ENCODE measurements at places on chromosomes 2 and 18.

GRCh38 chr2:157238296-157238695 is 19.2 kb upstream of the GALNT5 start:
- DNase-seq = no peak

GRCh38 chr2:156748221-156748620 is 312.0 kb downstream of the GPD2 start:
- no peak for DNase-seq

GRCh38 chr2:199446996-199447576 is 10.7 kb downstream of the SATB2 start:
- no peak for DNase-seq

DNA sequence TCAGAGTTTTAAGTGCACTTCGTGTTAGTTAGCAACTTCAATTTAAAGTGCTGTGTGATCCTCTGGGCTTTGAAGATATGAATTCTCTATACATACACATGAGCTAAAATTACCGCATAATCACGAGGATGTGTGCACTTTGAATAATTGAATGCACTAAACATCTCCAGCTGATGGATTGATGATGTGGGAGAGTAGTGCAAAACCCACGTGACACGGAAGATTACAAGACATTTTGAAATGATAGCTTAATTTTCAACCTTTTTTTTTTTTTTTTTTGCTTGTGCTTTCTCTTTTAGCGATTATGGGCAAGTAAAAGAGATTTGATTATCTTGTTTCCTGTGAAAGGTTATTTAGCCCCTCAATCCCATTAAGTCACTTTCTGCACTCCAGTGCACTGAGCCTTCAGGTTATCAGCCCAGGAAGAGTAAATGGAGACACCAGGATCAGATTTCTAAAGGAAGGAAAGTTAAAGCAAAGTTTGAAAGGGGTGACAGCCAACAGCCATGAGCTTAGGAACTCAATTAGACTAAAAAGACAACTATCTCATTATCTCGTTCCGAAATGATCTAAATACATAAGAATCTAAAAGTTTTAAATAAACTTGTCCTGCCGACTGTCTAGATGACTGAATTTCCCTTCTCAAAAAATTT is 81.6 kb downstream of the CDK15 start:
- no peak for DNase-seq

GRCh38 chr2:225413786-225414185 is 14.3 kb downstream of the NYAP2 start:
- no peak for DNase-seq

- DNase-seq = peak; percentile 18
Observed at GRCh38 chr18:63025251-63026090, 294.1 kb downstream of the BCL2 start.

DNA sequence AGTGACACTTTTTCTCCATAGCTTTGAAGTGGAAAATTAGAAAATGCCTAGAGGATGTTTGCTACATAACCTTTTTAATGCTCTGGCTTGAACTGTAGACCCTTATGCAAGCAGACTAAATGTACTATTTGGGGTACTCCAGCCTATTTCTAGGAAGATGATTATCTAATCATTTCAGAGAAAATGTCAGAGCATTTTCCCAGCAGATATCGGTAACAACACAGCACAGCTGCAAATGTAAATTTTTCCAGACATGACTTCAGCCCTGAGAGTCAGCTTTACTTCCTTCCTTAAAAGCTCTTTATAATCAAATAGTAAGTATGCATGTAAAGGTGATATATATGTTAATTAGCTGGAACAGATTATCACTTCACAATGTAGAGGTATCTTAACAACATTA is 1647.1 kb downstream of the SUCLG1 start:
- no peak for DNase-seq

- no peak for DNase-seq
Observed at GRCh38 chr18:56248610-56249235, 389.7 kb downstream of the TXNL1 start.

DNA sequence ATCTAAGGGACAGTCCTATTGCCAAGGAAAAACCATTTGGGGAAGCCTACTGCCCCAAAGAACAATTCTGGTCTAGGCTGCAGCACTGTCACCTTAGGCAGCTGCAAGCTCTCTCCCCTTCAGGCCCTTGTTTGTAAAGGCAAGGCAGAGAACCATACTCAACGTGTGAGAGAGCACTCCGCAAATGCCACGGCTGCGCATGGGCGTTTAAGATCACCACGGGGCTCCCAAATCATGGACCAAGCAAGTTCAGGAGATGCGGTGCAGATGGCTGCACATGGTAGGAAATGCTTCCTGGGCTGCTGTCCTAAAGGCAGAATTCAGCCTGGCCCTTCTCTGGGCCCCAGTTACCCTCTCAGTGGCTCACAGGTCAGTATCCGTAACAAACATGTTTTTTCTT is 15.5 kb downstream of the ERFE start:
- no peak for DNase-seq

DNA sequence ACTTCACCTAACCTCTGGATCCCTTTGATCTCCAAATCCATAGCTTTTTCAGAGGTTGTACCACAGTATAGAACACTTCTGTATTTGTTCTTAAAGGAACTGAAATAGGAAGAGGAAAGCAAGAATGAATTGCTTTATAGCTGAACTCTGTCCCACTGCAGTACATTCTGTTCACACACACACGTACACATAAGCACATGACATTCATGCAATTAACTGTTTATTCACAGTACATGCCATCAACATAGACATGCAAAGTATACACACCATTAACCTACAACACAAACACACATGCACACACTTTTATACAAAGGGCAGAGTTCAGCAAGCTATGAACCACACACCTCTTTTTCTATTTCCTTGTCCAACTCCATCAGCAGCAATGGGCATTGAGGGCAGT is 43.2 kb downstream of the MRPL33 start:
- no peak for DNase-seq

GRCh38 chr18:61541673-61542072 is 208.4 kb downstream of the CDH20 start:
- no peak for DNase-seq
